ENCODE measurements at places on chromosomes 2 and 18.

- no peak for DNase-seq
These were observed 13.9 kb upstream of the ARHGAP25 start for GRCh38 chr2:68720665-68721064.

DNA sequence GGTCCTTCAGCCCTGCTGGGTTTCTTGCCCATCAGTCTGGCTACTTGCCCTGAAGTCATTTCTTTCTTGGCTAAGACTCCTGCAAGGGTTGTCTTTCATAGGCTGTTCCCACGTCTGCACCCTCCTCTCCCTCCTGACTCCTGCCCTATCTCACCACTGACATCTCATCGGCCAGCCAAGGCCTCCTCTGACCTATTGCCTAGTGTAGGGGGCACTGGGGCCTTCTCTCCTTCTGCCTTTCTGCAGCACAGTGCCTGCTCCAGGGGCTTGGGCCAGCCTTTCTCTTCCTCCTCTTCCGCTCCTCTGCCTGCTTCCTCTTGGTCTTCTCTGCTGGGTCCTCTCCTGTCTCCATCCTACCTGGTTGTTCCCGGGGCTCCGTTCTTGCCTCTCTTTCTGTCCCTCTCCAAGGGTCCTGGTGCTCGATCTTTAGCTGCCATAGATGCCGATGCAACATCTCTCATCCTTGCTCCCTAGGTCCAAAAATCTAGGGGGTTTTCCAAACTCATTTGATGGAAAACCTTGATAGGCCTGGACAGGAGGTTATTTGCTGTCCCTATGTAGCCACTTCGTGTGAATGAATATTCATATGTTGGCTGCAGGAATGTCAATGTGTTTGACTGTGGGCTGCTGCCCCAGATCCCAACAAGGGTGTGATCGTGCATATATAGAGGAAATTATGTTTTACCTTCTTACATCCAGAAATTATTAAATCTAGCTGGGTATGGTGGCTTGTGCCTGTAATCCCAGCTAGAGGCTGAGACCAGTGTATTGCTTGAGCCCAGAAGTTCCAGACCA is 9.7 kb upstream of the NT5DC4 start:
- DNase-seq: no peak

GRCh38 chr2:232351686-232352510 is 26.7 kb upstream of the ALPP start:
- no peak for DNase-seq

DNA sequence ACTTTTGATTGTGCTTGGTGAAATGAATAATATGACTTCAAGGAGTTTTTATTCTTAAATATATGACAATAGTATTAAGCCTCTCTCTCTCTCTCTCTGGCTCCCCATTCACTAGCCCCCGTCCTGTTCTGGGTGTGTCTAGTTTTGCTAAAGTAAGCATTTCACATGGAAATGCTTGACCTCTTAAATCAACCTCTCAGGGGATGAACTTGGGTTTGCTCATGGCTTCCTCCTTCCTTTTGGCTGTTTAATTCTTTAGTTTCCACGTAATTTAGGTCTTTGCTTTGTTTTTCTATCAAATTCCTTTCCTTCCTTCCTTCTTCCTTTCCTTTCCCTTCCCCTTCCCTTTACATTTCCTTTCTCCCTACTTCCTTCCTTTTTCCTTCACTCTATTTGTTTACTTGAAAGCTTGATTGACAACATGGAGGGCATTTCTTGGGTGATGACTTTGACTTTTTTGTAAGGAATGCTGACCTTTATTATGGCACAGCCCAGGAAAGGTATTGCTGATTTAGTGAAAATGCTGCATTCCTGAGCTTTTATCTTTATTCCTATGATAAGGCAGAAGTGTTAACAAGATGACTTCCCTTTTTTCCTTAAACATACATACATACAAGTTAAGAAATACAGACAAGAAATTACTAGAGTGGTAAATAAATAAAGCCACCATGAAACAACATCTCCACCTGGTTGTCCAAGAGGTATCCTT is 3.6 kb downstream of the DPP4 start:
- no peak for DNase-seq

DNA sequence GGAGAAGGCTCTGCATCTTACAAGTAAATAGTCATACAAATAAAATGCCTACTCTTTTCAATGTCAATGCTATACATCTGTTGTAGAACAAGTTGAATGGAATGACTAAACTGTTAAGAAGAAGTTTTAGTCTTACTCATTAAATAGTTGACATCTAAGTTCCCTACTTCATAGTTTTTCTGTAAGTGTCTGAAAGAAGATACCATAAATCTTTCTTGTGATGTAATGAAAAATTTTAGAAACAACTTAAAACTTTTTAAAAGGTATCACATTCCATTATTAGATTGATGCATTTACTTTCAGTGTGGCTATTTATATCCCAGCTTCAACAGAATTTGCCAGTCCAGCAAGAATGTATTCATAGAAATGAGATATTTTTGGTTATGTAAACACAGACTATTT is 185.2 kb upstream of the EPC2 start:
- no peak for DNase-seq

GRCh38 chr18:22103647-22104031 is 65.8 kb upstream of the GATA6 start:
- DNase-seq: no peak

- DNase-seq: no peak
These were observed 267.5 kb downstream of the TGIF1 start for GRCh38 chr18:3717376-3718025.

DNA sequence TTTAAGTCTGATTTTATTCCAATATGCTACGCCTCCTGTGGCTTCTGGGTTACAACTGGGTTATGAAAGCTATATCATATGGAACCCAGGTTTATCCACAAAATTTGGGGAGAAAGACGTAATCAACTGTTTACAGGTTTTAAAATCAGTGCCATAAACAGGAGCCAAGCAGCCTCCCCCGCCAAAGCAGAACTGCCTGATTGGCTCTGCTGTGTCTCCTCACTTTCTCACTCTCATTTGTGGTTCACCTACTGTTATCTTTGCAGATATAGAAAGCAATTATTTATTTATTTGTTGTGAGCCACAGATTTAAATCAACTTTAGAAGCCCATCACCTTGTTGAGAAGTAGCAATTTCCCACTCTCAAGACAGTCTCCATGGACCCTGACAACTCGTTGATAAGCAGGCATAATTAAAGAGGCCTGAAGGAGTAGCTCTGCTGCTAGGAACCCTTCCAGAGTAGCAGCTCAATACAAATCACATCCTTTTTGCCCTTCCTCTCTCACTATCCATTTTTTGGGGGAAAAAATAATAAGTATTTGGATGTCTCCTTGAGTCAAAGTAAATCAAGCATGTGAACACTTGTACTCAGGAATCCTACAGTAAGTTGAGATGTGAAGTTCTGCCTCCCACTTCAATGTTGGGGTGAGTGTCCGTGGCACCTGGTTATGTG is 191.0 kb upstream of the CCDC150 start:
- no peak for DNase-seq

- no peak for DNase-seq
These were observed 105.1 kb downstream of the TTC27 start for GRCh38 chr2:32732912-32733472.

DNA sequence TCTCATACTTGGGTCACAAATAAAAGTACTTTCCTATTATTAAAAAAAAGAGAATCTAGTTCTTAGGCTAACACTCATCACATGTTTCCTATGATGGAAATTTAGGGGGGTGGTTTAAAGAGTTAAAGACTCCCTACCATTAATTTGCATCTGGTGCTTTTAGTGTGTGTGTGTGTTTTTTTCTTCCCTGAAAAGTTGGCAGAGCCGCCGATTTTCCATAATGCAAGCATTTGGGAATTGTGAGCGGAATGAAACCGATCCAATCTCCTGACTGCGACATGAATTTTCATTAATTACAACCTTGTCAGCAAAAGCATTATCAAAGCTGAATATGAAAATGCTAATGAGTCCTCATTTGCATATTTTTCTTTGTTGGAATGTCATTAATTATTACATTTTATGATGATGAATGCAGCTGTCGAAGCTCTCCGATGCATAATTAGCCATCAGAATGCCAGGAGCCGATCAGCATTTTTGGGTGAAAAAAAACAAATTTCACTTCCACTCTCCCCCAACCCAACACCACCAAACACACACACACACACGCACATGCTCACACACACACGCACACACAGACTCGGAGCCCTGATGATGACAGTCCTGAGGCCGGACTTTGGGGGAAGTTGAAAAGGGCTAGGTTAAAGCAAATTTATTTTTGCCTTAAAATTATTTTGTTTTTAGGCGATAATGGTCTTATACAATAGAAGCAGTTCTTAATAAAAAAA is 165.4 kb downstream of the TCF4 start:
- no peak for DNase-seq

DNA sequence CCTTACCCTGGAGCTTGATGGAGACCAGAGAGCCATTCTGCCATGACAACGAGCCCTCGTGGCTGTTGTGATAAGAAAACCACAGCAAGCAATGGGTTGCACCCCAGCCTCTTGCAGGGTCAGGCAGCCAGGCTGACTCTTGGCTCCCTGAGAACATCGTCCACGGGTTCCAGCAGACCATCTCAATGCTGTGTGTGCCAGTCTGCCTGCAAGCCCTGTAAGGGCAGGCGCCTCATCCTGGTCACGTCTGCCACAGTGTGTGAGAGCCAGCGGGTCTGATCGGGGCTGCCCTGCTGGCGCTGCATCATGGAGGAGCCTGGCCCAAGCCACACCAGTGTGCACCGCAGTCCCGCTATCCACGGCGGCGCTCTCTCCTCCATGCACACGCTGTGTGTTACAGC is 71.0 kb upstream of the MGAT4A start:
- no peak for DNase-seq

- DNase-seq: no peak
These were observed 236.3 kb downstream of the KIAA1328 start for GRCh38 chr18:37065254-37065653.

DNA sequence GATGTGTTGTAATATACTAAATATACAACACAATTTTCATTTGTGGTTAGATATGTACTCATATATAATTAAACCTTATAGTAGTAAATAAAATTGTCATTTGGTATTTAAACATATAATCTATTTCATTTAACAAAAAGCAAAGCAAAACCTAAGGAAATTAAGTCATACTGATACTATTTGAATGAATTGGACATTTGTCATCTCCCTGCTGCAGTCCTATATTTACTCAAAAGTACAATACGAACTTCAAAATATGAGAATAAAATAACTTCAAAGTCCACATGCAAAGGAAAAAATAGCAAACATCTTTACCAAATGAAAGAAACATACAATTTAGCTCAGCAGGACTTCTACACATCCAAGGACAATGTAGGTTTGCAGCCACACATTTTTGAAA is 11.8 kb upstream of the HAT1 start:
- no peak for DNase-seq

DNA sequence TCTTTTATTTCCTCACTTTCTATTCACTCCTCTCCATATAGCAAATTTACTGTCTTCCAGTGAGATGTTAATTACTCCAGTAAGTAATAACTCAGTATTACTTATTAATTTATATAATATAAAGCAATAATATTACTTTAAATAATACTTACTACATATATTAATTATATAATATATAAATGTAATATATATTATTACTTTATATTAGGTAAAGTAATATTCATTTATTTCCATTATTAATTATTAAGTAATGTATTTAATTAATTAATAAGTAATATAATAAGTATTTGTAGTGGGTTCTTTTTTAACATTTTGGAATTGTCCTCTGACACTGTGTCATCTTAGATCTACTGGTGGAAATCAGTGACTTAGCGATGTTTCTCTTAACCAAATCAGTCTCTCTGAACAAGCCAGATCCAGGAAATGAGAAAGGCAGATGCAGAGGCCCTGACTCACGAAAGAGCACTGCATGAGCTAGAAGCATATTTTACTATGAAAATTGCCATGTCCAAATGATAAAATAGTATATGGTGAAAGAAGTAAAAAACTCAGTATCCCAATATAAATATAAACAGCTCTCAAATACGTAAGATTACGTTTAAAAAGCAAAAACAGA is 115.9 kb downstream of the DSEL start:
- DNase-seq: no peak

- DNase-seq: no peak
These were observed 70.3 kb downstream of the MYT1L start for GRCh38 chr2:2260696-2261268.

- DNase-seq: no peak
These were observed 20.8 kb downstream of the RASGRP3 start for GRCh38 chr2:33497221-33497650.

DNA sequence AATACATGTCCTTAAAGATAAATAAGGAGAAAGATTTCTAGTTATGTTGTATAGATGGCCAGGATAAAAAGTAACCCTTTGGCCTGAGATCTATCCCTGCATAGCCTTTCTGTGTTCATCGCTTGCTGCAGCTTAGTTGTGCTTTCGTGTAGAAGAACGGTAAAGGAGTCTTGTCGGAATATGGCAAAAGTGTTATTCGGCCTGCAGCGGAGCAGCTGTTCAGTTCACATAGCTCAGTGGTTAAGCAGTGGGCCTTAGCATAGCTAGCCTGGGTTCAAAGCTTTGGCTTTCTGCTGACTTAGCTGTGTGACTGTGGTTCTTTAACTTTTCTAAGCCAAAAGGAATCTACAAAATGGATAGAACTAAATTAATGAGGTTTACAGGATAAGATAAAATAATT is 55.4 kb downstream of the MALT1 start:
- DNase-seq: no peak

DNA sequence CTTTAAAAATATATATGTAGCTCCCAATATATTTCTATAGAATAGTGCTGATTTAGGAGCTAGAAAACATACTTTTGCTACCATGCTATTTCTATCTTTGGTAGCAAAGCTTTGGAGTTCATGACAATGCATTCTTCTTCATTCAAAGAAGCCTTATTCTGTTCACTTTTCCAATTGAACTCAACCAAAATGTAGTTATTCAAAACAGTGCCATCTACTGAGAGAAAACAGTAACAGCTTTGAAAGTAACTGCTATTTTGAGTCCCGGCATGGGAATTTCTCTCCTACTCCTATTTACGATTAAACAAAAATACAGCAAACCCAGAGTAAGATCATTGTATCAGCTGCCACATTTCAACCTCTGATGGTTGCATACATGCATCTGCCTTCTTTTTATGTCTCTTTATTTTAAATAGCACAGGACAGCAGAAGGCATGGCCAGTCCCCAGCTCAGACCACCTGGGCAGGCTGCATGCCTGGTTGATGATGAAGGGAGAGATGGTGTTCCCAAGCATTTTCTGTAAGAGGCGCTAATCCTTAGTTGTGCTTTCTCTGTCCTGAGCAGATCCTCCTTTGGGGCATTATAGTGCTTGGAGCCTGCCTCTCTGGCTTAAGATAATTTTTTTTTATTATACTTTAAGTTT is 69.7 kb upstream of the SULT1C3 start:
- DNase-seq: no peak

Measured in progenitor cell of endocrine pancreas (in vitro differentiated cells).